Motor neuron (in vitro differentiated cells): ENCODE measurements at places on chromosomes 3 and 15. TPM values are rescaled to one million over a fixed set of nuclear protein-coding genes. Genes with fewer than 3 reads are reported as not detected.

Gene FBXW12
- total RNA-seq, result 0.30 and 0.50 TPM in 2 replicates

Gene GOLGA8S
- 0.05 and 0.16 TPM in 2 replicates for total RNA-seq

Gene MNS1
- total RNA-seq, result 3.2 and 3.4 TPM in 2 replicates

Gene BTD
- 6.1 and 7.4 TPM in 2 replicates for total RNA-seq

Gene IL5RA
- 1.00 and 1.6 TPM in 2 replicates for total RNA-seq

Gene ALPK3
- 0.32 and 0.36 TPM in 2 replicates for total RNA-seq

Gene GOLGA8Q
- total RNA-seq, result 1.3 and 1.6 TPM in 2 replicates

Gene KLHL18
- total RNA-seq, result 15.9 TPM in 2 replicates

Gene KLF13
- 26.9 and 28.5 TPM in 2 replicates for total RNA-seq

Gene FAM174B
- 5.4 and 5.9 TPM in 2 replicates for total RNA-seq

Gene RPLP1
- 2,265 and 2,801 TPM in 2 replicates for total RNA-seq

Gene ROPN1
- total RNA-seq, result 0.05 and 0.75 TPM in 2 replicates

Gene ERICH6
- 0.53 TPM in 1 of 2 replicates, not detected in the other for total RNA-seq

Gene RLBP1
- total RNA-seq, result 0.46 and 0.64 TPM in 2 replicates

Gene SEMA6D
- 98.2 and 132 TPM in 2 replicates for total RNA-seq

Gene OR5K3
- total RNA-seq, result not detected in 2 replicates

Gene CPLX3
- 0.32 and 0.52 TPM in 2 replicates for total RNA-seq

Gene KBTBD8
- total RNA-seq, result 5.2 and 6.0 TPM in 2 replicates
